ENCODE measurements at places on chromosomes 7 and 10.

- DNase-seq = no peak
These were observed 141.0 kb downstream of the PRKAG2 start for GRCh38 chr7:151735851-151736402.

DNA sequence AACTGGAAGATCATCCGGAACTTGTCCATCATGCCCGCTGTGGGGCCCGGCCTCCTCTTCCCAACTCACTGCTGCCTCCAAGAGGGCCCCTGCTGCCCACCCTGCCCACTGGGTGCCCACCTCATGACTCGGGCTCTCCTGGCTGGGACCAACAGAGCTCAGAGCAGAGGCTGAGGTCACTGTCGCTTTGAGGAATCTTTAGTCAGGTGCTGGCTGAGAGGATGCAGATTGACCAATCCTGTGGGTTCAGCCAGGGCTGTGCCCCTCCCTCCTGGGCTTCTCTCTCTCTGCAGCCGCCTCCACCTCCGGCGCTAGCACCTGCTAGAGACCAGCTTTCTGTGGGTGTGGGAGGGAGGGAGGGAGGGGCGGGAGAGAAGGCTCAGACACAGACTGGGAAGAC lies at the start of gene CALHM1:
Gene CALHM1 (minus strand): TSS at position 181 of the 400 bp plus-strand sequence. CDS start 149 bp downstream, at position 32.
- DNase-seq = no peak

DNA sequence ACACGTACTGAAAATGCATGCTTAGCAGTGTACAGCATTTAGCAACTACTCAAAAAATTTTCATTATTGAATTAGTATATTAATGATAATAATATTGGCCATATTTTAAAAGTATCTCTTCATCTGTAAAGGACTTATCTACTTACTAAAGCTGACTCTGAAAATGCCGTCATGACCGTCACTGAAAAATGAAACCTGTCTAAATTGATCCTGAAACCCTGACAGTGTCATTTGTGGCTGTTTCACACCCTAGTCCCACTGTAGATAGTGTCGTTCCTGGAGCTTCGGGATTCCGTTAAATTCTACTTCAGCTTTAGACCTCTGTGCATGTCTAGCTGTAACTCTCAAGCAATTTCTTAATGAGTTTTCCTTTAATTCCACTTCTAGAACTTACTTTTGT lies 35.8 kb upstream of the EZH2 start:
- DNase-seq = no peak

DNA sequence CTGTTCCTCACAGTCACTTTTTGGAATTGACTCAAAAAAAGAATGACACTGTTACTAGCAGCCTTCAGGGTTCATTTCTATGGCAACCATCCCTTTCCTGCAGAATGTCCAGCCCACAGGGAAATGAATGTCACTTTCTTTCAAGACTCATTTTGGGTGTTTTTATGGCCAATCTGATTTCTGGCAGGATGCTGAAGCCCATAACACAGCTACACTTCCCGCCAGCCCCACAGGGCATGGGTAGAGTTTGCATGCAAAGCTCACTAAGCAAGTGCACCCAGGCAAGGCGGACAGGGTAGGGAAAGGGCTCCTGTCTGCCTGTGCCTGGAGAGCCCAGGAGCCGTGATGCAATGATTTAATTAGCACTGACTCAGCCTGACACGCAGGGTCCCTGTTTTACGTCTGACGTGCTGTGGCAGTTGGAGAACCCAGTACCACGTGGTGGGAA lies 26.1 kb upstream of the GPAM start:
- peak; percentile 76 for DNase-seq

DNA sequence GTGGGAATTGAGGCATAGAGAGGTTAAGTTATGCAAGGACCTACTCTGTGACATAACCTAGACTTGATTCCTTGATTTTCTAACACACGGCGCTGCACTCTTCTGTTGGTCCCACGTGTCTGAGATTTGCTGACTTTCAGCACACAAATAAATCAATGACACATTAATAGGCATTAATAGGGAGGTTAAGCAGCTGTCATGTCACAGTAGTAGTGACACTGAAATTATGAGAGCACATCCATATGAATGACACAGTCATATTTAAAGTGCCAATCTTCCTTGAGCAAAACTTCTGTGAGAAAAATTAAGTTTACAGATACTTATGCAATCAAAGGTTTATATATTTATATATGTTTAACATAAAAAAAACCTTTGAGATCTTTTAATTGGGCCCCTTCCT lies 805.4 kb upstream of the SORCS1 start:
- DNase-seq = no peak

GRCh38 chr7:40643664-40644063 lies 508.9 kb downstream of the SUGCT start:
- DNase-seq = no peak

DNA sequence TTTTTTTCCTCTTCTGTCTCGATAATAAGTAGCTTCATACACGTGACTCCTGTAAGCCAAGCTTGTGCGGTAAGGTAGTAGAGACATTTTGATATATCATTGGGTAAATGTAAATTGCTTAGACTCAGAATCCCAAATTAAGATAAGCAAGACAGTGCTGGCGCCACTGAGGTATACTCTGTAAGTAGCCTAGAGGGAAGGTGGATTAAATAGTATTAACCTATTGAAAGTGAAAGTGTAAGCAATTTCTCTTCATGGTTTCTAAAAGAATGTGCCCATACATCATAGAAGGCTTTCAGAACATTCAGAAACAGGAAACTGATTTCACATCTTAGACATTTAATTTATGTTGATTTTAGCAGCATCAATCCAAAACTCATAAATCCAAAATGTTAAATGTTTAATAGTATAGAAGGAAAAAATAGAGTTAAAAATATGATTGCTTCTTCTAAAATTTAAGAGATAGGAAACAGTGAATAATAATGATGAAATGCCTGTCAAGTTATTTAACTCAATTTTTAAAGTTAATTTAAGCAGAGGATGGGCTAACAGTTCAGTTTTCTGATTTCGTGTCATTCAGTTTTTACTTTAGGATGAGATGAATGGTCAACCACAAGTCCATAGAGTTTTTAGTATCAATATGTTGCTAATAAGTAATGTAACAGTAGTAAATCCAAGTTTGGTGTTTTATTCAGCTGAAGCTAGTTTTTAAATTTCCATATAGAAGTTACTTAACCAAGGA lies 36.8 kb downstream of the LRRC72 start:
- DNase-seq = no peak

GRCh38 chr10:23344241-23344841 lies at the start of gene C10orf67:
Gene C10orf67 (minus strand): TSS chr10:23344797. CDS start chr10:23344774, 23 bp downstream.
- DNase-seq = peak; percentile 76

- DNase-seq = peak; percentile 59
These were observed 1.2 kb downstream of the AGAP3 start for GRCh38 chr7:151087245-151088018.

DNA sequence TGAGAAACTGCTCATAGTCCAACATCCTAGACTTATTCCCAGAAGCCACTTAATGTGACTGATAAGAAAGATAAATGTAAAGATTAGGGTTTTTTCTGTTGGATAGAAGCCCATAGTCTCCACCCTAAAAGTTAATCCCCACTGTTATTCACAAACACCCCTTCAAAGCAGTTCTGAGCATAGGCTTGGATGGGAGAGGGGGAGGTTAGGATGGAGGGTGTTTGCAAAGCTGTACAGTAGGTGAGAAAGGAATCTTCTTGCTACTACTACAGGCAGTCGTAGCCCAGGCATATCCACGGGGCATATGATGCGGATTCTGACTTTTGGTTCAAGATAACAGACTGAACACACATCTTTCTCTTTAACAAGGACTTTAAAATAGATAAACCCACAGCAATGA lies 535.9 kb downstream of the PHTF2 start:
- no peak for DNase-seq

DNA sequence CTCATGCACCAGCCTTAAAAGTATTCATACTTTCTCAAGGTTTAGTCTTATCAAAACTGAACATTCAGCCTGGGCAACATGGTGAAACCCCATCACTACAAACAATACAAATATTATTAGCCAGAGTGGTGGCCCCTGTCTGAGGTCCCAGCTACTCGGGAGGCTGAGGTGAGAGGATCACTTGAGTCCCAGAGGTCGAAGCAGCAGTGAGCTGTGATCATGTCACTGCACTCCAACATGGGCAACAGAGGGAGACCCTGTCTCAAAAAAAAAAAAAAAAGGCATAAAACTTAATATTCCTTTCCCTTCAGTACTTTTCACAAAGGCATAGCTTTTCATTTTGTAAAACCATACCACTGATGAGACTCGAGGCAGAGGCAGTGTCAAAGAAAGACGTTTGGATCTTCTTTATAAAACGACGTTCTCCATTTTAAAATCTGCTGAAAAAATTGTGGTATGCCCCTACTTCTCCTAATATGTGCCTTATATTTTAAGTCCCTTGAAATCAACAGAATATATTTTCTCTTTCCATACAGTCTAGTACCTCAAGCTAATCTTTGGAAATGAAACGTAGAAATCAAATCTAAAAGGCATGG lies 1.9 kb downstream of the NSUN6 start:
- no peak for DNase-seq

DNA sequence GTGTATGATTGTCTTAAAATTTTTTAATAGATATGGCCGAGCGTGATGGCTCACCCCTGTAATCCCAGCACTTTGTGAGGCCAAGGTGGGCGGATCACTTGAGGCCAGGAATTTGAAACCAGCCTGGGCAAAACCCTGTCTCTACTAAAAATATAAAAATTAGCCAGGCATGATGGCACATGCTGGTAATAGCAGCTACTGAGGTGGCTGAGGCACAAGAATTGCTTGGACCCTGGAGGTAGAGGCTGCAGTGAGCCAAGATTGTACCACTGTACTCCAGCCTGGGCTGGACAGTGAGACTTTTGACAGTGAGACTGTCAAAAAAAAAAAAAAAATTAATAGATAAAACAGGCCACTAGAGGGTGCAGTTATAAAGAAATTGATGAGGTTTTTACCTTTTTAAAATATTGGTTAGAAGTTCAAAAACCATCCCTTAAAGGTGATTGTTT lies 20.5 kb downstream of the NOM1 start:
- DNase-seq = no peak

GRCh38 chr10:49735161-49735560 lies 27.0 kb downstream of the OGDHL start:
- no peak for DNase-seq

DNA sequence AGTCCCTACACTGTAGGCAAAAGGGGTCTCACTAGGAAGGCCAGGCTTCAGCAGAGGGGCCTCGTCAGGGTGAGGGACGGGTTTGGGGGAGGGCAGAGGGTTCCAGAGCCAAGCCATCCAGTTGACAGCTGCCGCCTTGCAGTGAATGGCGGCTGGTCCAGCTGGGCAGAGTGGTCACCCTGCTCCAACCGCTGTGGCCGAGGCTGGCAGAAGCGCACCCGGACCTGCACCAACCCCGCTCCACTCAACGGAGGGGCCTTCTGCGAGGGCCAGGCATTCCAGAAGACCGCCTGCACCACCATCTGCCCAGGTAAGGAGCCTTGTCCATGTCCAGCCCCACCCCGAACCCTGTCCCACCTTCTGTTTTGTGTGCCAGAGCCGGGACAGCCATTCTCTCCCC lies 31.6 kb upstream of the SLC29A3 start:
- DNase-seq = no peak

- peak; percentile 12 for DNase-seq
These were observed 726 bp downstream of the MCU start for GRCh38 chr10:72692744-72692993.

- DNase-seq = no peak
These were observed 306.0 kb downstream of the TFEC start for GRCh38 chr7:115724400-115725056.

DNA sequence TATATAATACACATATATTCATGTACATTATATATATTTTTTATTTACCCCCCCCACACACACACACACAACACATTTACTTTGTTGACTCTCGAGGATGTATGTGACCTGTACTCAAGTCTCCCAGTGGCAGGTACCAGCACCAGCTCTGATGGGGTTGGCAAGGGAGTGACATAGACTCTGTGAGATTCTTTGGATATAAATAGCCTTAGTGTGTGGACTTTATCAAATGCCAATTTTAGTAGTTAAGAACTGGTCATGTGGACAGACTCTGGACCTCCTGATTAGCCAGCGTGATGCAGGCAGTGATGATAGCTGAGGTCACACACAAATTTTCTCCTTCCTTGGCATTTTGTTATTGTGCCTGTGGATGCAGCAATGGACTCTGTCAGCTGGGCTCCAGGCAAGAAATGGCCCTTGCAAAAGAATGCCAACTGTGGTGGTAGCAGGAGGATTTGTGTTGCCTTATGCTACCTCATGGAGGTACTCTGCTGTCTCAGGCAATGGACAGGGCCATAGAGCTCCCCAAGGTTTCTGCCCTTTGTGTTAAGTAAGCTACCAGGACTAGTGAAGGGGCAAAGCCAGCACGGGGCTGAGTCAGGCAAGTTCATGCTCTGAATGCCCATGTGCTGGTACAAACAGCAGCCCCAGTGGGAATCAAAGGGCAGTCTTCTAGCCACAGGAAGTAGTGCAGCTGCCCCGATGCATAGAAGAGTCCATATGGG lies 224.6 kb upstream of the ZWINT start:
- DNase-seq = no peak

GRCh38 chr7:20287317-20287716 lies 43.4 kb upstream of the ITGB8 start:
- no peak for DNase-seq

DNA sequence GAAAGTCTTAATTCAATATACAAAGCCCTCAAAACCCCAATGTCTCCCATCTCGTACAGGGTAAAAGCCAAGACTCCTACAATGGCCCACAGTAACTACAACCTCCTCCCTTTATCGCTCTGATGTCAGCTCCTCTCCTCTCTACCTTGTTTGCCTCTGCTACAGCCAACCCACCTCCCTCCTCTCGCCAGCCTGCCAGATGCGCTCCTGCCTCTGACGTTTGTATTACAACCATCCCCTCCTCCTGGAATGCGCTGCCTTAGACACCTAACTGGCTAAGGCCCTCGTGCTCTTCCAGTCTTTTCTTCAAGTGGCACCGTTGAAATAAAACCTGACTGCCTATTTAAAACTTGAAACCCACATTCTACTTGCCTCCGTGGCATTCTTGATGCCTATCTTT lies 115.3 kb upstream of the MYO3A start:
- no peak for DNase-seq

DNA sequence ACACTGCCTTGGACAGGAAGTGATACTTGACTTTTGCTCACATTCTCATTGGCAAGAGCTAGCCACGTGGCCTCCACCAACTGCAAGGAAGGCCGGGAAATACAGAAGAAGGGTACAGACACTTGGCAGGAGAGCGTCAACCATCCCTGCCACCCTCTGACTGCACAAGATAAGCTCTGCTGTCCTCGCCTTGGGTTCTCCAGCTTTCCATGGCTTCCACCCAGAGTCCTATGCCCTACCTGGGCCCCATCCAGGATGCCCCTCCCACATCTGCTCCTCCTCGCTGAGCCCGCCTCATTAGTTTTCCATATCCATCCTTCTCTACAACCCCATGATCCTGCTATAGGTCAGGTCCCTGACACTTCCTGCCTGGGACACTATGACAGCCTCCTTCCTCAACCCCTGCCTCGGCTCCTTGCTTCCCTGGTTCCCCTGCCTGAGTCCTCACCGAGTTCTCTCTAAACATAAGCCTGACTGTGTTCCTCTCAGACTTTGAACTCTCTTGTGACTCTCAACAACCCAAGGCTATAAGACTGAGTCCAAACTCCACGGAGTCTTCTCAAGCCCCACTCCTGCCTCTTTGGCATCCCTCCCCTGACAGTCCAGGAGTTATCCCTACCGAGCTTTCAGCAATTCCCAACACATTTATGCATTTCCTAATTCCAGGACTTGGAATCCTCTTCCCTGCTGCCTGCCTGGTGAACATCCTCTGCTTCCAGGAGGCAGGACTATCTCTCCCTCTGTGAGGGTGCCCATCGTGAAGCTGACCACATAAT lies 23.2 kb upstream of the GDF10 start:
- DNase-seq = no peak
